ENCODE measurements at places on chromosomes 6 and 20. TPM values are rescaled to one million over a fixed set of nuclear protein-coding genes. Genes with fewer than 3 reads are reported as not detected.

DNA sequence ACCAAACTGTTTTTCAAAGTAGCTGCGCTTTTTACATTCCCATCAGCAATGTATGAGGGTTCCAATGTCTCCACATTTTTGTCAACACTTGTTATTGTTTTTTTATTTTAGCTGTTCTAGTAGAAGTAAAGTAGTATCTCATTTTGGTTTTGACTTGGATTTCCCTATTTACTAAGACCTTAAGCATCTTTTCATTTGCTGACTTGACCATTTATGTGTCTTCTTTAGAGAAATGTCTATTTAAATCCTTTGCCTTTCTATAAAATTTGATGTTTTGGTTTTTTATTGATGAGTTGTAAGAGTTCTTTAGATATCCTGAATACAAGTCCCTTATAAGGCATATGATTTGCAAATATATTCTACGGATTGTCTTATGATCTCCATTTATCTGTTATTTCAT, 110.6 kb downstream of the CD164 start:
- no peak for DNase-seq

GRCh38 chr6:134245706-134246105, 72.2 kb downstream of the SGK1 start:
- no peak for DNase-seq

- no peak for DNase-seq
These were observed 123.6 kb upstream of the TNFAIP3 start for GRCh38 chr6:137743493-137743892.

DNA sequence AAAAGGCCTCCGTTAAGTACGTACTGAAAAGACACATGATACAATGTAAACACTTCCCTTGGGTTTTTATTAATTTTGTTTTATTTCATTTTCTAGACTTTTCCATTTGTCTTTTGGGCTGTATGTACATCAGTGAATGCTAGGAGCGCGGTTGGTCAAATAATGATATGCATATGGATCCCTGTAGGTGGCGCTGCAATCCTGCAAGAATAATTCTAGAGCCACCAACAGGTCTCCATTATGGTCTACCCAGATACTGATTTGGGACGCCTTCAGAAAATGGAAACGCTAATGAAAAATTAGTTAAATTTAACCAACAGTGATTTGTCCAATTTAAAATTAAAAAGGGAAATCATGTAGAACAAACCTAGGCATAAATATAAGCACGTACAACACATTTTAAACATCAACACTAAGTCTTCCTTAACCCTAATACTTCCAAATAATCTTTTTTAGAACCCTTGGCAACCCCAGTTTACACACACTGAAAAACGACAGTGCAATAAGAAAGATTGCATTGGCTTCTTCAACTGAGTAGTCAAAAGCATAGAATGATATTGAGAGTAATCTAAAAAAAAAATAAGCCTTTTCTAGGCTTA, 433.5 kb downstream of the RFPL4B start:
- DNase-seq, result no peak

DNA sequence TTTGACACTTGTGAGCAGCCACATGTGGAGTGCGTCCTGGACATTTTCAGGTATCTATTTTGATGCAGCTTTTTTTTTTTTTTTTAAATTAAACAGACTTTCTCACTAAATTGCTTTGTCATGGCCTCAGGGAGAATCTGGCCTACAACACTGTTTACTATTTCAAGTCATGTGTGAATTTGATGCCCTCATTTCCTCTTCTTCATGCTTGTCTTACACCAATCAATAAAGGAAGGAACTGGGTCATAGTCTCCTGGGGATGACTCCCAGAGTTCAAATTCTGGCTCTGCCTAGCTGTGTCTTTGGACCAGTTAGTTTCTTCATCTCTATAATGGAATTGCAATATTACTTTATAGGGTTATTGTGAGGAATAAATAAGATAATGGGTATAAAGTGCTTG, 554.1 kb downstream of the PRKN start:
- no peak for DNase-seq

- DNase-seq, result no peak
These were observed 127.7 kb upstream of the MYLIP start for GRCh38 chr6:16001158-16001557.

- DNase-seq, result peak; percentile 37
These were observed 365.6 kb downstream of the FARS2 start for GRCh38 chr6:5626727-5627426.

- DNase-seq, result no peak
These were observed 17.4 kb downstream of the SERAC1 start for GRCh38 chr6:158150701-158151100.

GRCh38 chr6:154435400-154435945, 75.0 kb downstream of the CNKSR3 start:
- DNase-seq, result no peak

GRCh38 chr6:78607189-78607588, 260.2 kb upstream of the IRAK1BP1 start:
- DNase-seq, result no peak

SLC17A3 gene
- total RNA-seq, result 1.6 TPM

CENPQ gene
- total RNA-seq, result 3.2 TPM

PKIB gene
- not detected for total RNA-seq

Data from natural killer cell (primary cell).